Hematopoietic multipotent progenitor cell treated with erythropoietin and hydrocortisone succinate and interleukin-3 and kit ligand, for 17 days (in vitro differentiated cells): ENCODE measurements at places on chromosomes 4 and X.

- DNase-seq, result no peak
These were observed at the start of gene SLITRK2 for GRCh38 chrX:145817331-145818185. Gene SLITRK2 (plus strand): TSS chrX:145817829. CDS start chrX:145822426, 4,597 bp downstream.

DNA sequence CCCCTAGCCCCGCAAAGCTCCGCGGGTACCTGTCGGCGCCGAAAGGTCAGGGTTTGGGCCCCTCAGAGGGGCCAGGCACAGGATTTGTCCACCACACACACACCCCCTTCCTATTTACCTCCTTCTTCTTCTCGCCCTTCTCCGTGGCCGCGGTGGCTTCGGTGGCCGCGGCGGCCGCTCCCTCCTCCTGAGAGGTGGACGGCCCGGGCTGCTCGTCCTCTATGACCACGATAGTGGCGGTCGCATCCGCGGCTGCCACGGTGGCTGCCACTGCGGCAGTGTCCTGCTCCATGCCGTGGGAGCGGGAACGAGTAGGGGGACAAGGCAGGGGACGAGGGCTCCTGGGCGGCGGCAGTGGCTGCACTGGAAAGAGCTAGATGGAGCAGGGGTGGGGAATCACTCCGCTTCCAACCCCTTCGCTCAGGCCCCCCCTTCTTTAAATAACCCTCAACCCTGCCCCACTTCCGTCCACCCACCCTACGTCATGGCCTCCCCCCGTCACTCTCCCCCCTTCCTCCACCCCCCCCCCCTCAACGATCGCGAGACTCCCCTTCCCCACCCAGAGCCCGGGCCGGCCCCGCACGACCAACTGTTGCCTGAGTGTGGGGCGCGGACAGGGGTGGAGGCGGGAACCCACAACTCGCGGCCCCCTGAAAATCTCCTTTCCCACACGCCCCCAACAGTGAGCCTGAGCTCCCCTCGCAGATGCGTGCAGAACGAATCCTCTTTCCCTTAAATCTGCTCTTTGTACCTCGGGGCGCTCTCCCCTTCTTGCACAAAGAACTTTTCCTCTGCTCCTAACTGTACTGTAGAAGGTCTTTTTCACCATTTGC, at the start of gene SMARCA1:
Gene SMARCA1, minus strand, starts transcription at position 412 of the 833 bp plus-strand sequence. Its CDS starts 120 bp downstream, at position 292.
- DNase-seq, result no peak

DNA sequence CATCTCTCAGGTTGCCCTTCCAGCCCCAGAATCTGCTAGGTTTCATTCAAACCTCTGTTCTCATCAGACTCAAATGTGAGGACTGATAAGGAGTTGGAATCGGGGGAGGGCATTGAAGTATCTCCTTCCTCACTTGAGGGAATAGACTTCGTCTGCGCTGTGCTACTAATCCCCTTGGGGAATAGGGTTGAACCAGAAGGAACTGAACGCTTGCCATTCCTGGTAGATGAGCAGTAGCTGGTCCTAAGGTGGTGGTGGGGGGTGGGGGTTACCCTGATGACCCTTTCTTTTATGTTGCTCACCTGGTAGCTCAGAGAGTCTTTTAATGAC, 692 bp upstream of the SLC9A7 start:
- no peak for DNase-seq

- DNase-seq, result no peak
These were observed 29.6 kb upstream of the SPON2 start for GRCh38 chr4:1201851-1202525.
